Nephron progenitor cell (in vitro differentiated cells): ENCODE measurements at places on chromosomes 12 and 14.
A peak's percentile ranks its signal among the peaks of the same experiment; 100 is the strongest.

- no peak for DNase-seq
Observed at GRCh38 chr12:29050503-29050902, 98.6 kb upstream of the FAR2 start.

GRCh38 chr12:113135178-113136127 lies at the start of gene RASAL1:
TSS of gene RASAL1 (minus strand) at chr12:113135761. CDS start at chr12:113135462, 299 bp downstream.
- peak; percentile 73 for DNase-seq

GRCh38 chr12:42987216-42987650 lies 397.7 kb upstream of the PRICKLE1 start:
- DNase-seq, result peak; percentile 41

DNA sequence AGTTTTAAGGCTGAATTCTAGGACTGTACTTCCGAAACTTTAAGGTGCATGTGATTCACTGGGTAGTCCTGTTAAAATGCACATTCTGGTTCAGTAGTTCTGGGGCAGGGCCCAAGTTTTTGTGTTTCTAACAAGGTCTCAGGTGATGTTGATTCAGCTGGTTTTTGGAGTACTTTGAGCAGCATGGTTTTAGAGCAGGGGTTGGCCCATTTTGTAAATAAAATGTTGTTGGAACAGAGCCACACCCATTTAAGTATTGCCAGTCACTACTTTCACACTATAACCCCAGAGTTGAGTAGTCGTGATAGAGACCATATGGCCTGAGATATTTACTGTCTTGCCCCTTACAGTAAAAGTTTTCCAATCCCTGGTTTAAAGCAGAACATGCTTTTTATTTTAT lies 111.3 kb downstream of the SYNE2 start:
- no peak for DNase-seq

- no peak for DNase-seq
Observed at GRCh38 chr14:35375558-35376025, 29.0 kb downstream of the NFKBIA start.
